ENCODE measurements at places on chromosomes 6 and 20. TPM values are rescaled to one million over a fixed set of nuclear protein-coding genes. Genes with fewer than 3 reads are reported as not detected.

Gene RFX6
- not detected for total RNA-seq

Gene SPATS1
- total RNA-seq, result not detected

Gene GNL1
- total RNA-seq, result 63.3 TPM

Gene PPP1R16B
- 7.5 TPM for total RNA-seq

Gene PLCB4
- total RNA-seq, result 23.4 TPM

Gene CD93
- total RNA-seq, result 81.0 TPM

Gene ATAT1
- 14.8 TPM for total RNA-seq

Gene ARMC2
- total RNA-seq, result 17.2 TPM

Gene SMLR1
- not detected for total RNA-seq

Gene ADGRF4
- not detected for total RNA-seq

Gene PLAGL2
- 7.9 TPM for total RNA-seq

Gene FOXP4
- 39.2 TPM for total RNA-seq

Gene IRF4
- 4.7 TPM for total RNA-seq

Gene RPL10A
- total RNA-seq, result 813 TPM

Data from sciatic nerve (tissue), 2 donors.